Mesenteric fat pad (tissue), 1 donor: ENCODE measurements at places on chromosomes 13 and 19. TPM values are rescaled to one million over a fixed set of nuclear protein-coding genes. Genes with fewer than 3 reads are reported as not detected.

- no peak for DNase-seq
These were observed 945.5 kb upstream of the SLC10A2 start for GRCh38 chr13:104011505-104012241.

- DNase-seq = no peak
These were observed 15.4 kb upstream of the RAB20 start for GRCh38 chr13:110576736-110577476.

DNA sequence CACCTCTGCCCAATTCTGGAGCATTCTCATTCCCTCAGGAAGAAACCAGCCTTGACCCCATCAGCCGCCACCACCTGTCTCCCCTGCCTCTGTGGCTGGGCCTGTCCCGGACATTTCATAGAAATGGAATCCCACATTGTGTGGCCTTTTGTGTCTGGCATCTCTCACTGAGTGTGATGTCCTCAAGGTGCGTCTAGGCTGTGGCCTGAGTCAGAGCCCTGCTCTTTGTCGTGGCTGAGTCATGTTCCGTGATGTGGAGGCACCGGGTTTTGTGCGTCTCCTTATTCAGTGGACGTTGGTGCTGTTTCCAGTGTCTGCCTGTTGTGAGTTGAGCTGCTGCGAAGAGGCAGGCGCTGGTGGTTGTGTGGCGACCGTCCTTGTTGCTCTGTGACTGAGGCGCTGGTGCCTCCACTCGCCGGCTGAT lies 3.5 kb downstream of the FZR1 start:
- no peak for DNase-seq

GRCh38 chr19:29840066-29840950 lies 28.5 kb downstream of the CCNE1 start:
- no peak for DNase-seq

Gene SMARCA4
- total RNA-seq = 70.7 TPM
